ENCODE measurements at places on chromosomes 7 and 10. TPM values are rescaled to one million over a fixed set of nuclear protein-coding genes. Genes with fewer than 3 reads are reported as not detected.

The RSPH10B gene
- under 0.01 TPM for total RNA-seq

DNA sequence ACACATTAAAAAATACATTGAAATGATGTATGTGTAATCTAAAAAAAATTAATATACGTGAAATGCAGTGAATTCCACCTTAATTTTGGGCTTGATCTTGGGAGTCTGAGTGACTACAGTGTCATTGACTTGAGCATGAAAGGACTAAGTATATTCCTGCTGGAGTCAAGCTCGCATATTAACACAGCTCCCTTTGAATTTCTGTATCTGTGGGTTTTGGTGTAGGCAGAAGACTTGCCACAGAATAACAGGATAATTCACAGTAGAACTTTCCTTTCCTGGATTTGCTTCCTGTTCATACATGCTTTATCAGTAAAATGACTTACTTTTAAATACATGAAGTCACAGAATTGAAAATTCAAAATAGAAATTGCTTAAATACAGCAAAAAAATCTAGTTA lies 55.3 kb downstream of the PPP1R9A start:
- no peak for DNase-seq

The NPSR1 gene
- total RNA-seq, result not detected

- DNase-seq, result peak; percentile 75
These were observed 96.3 kb upstream of the NEBL start for GRCh38 chr10:20993389-20993788.

DNA sequence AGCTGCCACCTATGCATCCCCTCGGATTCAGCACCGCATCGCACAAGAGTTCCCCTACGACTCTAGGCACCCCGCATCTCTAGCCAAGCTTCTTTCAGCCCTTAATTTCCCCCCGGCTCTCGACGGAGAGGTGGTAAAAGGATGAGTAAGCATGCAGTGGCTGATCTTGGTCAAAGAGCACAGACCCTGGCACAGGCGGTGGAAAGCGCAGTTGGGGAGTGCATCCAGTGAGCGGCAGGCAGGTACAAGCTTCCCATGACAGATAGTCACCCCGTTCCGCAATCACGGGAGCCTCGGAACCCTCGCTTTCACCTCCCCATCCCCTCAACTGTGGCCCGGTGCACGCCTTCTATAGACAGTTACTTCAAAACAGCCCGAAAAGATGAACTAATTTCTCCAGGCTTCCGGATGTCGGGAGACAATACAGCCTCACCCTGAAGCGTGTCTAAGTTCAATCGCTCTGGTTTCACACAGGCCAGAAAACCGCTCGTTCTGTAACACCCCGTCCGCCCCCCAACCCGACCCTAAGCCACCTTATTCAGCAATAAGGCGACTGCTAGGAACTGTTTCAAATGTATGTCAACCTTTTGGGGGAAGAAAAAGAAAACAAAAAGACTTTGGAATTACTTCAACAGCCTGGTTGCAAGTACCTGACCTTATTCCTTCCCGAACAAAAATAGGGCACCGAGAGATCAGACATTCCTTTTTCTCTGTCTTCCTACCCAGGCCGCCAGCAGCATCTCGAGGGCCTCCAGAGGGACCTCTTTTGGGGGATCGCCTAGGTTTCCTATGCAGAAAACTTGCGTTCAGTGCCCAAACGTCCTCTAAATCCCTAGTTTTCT lies 1.4 kb downstream of the RHEB start:
- DNase-seq, result peak; percentile 93

- peak; percentile 91 for DNase-seq
These were observed 4.2 kb upstream of the CCNY start for GRCh38 chr10:35331894-35332640.

The CTAGE4 gene
- 0.36 TPM for total RNA-seq

DNA sequence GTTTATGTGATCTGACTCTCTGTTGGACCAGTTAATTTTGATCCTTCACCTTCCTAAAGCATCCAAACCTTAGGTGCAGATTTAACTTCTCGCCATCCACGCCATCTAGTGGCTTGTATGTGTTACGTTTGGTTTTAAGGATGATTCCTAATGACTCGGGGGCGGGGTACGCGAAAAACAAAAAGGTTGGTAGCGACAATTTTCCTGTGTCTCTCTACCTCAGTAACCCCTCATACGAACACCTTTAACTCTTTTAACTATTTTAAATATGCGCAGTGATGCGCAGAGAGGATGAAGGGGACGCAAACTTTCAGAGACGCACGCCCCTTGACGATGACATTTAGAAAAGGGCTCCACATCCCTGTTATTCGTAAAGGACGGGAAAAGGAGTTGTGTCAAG lies 714 bp upstream of the KCND2 start:
- DNase-seq, result peak; percentile 93

DNA sequence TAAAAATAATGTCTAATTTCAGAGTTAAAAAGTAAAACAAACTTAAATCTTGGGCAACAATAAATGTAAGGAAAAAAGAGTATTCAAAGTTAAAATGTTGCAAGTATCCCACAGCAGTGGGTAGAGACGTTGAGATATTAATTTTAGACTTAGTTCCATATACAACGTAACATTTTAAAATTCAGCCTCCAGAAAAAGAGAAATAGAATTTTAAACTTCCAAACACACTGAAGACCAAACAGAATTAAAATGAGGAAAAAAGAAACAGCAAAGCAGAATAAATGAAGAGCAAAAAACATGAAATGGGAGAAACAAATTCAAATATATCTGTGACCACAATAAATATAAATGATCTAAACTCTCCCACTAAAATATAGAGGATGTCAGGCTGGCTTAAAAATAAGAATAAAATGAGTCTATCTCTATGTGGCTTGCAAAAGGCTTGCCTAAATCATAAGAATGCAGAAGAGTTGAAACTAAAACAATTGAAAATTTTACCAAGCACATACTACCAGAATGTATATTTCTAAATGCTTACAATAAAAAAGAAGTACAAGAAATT lies 46.0 kb upstream of the EGFR start:
- DNase-seq, result no peak

The CALD1 gene
- 1,123 TPM for total RNA-seq

DNA sequence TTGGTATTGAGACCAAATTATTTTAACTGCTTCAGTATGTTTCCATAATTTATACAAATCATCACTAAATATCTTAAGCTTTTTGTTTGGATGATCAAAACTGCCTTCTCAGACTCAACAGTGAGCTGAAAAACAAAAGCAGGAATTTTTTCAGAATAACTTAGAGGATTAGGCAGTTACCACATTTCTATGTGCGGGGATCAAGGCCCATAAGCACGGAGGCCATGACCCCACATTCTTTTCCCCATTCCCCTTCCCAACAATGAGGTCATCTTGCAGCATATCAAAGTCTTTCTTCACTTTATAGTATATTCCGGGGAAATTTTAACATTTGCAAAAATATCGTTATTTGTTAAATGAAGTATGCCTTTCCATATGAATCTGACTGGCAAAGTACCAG lies 125.8 kb downstream of the ELMO1 start:
- no peak for DNase-seq

- DNase-seq, result no peak
These were observed 42.8 kb upstream of the NCAPG2 start for GRCh38 chr7:158747408-158747807.

The NUPR2 gene
- total RNA-seq, result not detected

The TMEM196 gene
- not detected for total RNA-seq

The TLL2 gene
- total RNA-seq, result 0.36 TPM

DNA sequence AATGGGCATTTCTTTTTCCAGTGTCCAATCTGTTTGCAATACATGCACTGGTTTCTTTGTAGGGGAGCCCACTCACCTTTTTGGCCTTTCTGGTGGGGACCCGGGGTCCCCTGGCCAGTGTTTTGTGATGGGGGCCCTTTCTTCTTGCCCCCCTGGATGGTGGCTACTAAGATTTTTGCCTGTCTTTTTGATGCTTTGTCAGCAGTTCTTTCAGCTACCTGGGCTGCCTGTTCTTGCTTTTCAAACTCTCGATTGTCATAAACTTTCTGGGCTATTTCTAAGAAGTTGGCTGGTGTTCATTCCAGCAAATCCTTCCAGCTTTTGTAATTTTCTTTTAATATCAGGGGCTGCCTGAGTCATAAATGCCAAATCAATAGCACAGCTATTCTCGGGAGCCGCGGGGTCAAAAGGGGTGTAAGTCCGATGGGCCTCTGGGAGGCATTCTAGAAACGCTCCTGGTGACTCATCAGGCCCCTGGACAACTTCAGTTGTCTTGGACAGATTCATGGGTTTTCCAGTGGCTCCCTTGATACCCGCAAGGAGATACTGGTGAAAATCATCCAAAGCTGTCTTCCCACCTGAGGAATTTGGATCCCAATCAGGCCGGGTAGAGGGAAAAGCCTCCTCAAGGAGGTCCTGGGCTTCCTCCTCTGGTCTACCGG lies 79.0 kb downstream of the PRR15 start:
- DNase-seq, result no peak

The CDK14 gene
- total RNA-seq, result 39.1 TPM
